ENCODE measurements at places on chromosomes 12 and 14.

DNA sequence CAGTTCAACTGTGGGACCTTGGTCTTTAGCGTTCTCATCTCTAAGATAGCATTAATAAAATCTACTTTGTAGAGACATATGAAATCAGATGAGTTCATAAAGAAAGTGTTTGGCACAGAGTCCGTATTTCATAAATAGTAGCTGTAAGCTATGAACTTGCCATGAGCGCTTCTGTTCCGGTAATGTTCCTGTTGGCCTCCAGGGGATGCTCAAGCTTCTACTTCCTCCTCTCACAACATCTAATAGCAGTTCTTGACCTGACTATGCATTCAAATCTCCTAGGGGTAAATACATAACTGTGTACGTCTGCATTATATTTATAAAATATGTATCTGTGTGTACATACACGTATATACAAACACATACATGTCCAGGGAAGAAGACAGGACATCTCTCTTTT is 288.2 kb upstream of the TMPO start:
- no peak for DNase-seq

- no peak for DNase-seq
Observed at GRCh38 chr12:23084236-23084995, 459.4 kb downstream of the ETNK1 start.

DNA sequence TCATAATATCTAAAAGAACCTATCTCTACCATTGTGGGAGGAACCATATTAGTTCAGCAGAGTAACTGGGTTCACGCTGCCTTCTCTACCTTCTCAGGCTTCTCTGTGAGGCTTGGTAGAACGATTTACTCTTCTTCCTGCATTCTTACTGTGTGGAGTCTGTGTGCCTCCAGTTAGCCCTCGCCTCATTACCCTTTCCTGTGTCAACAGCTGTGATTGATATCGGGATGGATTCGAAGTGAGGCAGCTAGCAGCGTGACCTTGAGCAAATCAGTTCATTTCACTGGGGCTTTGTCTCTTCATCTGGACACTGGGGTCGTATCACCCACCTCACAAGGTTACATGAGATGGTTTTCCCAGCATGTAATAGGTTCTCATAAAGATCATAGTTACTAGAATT is 4.6 kb upstream of the VRK1 start:
- DNase-seq, result no peak

- no peak for DNase-seq
Observed at GRCh38 chr14:104149278-104149595, 10.8 kb downstream of the KIF26A start.

DNA sequence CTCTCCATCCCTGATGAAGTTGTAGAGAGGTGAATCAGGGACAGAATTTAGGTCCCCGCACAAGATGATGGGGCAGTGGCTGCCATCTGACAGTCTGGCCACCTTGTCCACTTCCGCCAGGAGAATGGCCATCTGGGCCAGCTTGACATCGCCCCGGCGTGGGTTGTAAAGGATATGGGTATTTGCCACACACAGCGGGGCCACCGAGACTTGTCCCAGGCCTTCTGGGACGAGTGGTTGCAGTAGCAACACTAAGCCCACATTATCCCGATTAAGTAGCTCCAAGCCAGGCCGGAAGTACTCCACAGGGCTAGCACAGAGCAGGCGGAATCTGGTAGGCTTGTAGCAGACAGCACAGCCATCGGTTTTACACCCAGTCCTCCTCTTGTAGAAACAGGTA is 6.2 kb downstream of the ANGEL1 start:
- DNase-seq, result no peak

DNA sequence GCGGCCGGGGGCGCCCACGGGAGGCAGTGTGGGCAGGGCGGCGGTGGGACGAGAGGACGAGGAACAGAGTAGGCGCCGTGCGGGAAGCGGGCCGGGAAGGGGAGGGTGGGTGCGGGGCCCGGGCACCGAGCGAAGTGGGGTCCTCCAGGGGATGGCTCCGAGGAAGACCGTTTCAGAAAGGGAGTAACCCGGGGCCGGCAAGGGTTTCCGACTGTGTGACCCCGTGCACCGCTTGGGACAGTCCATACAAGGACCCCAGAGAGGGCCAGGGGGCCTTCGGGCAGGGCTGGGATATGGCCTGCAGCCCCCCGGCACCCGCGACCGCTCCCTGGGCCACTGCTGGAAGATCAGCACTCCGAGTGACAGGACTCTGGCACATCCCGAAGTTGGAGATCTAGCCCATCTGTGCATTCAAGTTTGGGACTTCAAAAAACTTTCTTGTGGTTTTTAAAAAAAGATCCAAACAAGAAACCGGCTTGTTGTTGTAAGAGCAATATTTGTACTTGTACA is 448 bp downstream of the TSPAN9 start:
- DNase-seq, result no peak

GRCh38 chr12:119512772-119513497 is 80.6 kb upstream of the TMEM233 start:
- no peak for DNase-seq

DNA sequence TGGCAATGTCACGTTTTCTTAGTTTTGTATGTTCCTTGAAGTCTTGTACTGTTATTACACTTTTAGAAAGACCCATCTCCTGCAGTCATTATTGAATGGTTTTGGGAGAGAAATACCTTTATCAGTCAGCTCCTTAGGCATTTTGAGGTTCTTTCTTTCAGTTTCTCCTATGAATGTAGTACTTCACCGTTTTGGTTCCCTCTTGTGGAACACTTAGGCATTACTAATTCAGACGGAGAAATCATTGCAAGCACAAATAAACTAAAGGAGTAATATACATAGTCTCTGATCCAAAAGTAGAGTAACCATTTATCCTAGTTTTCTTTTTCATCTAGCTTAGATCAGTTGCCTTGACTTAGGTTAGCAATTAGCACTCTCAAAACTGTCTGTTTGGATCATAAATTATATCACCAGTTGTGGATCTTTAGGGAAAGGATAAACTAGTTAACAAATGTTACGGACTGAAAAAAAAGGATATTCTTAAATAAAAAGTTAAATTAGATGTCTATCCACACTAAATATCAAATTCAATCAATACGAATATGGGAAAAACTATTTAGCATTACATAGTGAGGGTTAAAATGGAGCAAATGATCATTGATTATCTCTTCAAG is 1538.3 kb upstream of the SEL1L start:
- DNase-seq, result no peak

DNA sequence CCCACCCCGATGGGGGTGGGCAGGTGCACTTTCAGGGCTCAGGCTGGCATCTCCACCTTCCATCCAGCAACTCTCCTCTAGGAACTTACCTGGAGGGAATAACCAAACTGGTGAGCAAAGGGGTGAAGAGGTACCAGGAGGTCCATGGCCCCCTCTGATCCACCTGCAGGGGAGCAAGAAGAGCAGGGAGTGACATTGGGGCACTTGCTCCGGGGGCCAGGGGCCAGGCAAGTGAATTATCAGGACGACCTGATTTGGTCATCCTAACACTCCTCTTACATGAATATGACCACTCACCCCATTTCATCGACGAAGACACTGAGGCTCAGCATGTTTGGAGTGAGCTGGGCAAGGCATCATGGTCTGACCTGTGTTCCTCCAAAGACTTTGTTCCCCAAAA is 6.0 kb downstream of the DIO3 start:
- DNase-seq, result no peak

- DNase-seq, result no peak
Observed at GRCh38 chr14:100592972-100593371, 5.8 kb upstream of the BEGAIN start.

- DNase-seq, result no peak
Observed at GRCh38 chr12:53414756-53415417, 8.8 kb upstream of the AMHR2 start.

- DNase-seq, result no peak
Observed at GRCh38 chr12:85279449-85280164, 413 bp upstream of the ALX1 start.

DNA sequence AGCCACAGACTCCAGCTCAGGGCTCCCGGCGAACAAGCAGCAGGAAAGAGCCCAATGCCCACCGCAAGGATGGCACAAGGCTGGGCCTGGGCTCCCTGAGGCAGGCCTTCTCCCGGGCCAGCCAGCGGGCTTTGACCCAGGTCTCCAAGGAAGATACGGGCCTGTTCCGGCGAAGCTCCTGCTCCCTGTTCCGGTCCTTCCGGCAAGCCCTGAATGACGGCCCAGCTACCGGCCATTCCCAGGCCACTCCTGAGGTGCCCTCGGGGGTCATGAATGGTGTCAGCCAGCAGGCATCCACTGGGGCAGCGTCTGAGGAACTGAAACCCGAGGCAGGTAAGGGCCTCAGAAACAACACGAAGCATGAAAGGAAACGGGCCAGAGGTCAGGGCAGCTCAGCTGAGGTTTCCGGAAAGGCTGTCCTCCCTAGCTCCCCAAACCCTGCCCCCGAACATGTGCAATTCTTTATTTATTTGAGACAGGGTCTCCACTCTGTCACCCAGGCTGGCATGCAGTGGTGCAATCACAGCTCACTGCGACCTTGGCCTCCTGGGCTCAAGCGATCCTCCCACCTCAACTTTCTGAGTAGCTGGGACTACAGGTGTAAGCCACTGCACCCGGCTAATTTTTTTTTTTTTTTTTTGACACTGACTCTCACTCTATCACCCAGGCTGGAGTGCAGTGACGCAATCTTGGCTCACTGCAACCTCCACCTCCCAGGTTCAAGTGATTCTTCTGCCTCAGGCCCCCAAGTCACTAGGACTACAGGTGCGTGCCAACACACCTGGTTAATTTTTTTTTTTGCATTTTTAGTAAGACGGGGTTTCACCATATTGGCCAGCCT is 6.0 kb downstream of the EXOC3L4 start:
- DNase-seq, result no peak

DNA sequence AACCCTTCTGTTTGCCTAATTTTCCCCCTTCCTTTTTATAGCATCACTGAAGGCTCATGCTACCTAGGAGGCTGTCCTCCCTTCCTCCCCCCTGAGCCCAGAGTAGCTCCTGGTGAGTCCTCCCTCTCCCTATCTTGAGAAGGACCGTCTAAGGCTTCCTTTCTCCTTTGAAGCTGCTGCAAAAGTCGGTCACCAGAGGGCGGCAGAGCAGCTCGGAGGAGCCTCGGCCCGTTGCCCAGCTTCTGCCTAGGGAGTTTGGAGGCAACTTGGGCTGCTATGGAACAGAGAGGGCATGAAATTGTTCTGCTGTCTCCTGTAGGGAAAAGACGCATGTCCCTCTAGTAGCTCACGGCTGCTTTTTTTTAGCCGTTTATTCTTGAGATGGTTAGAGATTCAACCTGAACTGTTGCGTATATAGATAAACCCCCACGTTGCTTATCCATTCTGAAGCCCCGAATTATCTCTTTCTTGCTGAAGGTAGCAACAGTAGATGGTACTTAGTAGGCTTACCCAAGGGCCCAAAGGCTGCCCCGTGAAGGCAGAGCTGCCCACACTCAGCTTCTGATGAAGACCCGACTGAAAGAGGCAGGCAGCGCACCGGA is 5.7 kb downstream of the WNT5B start:
- no peak for DNase-seq

- DNase-seq, result no peak
Observed at GRCh38 chr14:21840765-21841164, 167.1 kb upstream of the OR4E1 start.

DNA sequence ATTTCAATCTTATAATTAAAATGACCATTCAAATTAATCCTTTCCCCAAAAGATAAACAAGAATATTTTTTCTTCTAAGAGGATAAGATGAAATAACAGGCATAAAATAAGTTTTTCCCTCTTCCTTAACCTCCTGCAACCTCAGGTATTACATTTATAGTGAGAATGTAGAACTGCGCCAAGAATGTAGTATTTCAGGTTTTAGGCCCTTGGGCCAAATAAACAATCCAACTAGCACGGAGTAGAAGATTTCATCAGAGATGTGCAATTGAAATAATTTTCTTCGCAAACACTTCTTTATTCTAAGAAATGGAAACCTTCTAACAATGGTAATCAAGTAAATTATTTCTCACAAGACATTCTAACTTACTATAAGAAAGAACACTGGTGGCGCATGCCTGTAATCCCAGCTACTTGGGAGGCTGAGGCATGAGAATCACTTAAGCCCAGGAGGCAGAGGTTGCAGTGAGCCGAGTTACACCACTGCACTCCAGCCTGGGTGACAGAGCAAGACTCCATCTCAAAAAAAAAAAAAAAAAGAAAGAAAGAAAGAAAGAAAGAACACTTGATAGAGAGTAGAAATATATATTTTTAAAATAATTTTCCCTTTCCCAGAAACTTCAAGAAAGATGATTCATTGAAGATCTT is 100.8 kb downstream of the TAOK3 start:
- no peak for DNase-seq

- DNase-seq, result no peak
Observed at GRCh38 chr14:87999277-87999676, 5.7 kb upstream of the GPR65 start.

- DNase-seq, result no peak
Observed at GRCh38 chr12:105449431-105449830, 118.9 kb downstream of the C12orf75 start.

DNA sequence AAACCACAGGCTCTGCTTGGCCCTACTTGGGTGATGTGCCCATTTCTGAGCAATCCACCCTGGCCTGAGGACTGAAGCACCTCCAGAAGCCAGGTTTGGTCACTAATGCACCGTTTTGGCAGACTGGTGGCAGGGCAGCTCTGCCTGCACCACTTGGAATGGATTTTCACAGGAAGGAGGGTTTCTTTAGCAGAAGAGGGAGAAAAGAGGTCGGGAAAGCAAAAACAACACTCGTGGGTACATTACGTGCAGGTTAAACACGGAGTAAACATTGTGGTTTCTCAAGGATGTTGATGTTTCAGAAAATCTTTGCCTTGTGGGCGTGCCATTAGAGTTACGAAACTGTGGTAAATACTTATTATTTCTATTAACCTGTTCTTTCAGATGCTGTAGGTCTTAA is 70.8 kb downstream of the KCNA5 start:
- no peak for DNase-seq

DNA sequence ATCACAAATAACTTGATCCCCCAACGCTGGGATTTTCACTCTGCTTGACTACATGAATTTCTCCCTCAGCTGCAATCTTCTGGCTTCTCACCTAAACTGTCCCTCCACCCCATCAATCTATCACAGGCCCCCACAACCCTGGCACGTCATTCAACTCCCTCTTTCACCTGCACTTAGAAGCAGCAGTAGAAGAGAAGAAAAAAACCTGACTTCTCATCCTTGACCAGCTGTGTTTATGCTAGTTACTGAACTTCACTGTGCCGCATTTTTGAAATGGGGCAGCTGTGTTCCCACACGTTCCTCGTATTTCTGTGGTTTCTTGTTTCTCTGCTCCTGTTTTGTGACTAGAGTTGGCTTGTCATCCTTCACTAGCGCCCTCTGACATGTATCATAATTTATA is 35.0 kb downstream of the ITPR2 start:
- DNase-seq, result no peak

DNA sequence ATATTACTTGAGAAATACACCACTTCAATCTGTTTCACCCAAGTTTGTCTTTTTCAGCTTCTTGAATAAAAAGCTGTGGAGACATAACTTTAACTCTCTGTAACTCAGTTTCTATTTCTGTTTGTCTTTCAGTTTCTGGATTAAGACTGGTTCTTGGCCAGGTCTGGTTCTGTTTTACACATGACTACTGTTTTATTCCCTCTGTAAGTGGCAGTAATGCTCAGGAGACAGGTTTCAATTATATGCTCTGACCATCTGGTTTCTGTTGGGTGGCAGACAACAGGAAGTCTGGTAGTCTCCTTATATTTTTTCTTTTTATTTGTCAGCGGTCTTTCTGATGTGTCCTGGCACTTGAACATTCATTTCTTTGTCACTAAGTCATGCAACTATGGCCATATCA is 102.9 kb downstream of the RPS29 start:
- no peak for DNase-seq
